Gastrocnemius medialis (tissue), 4 donors: ENCODE measurements at places on chromosomes 4 and X. TPM values are rescaled to one million over a fixed set of nuclear protein-coding genes. Genes with fewer than 3 reads are reported as not detected.

DNA sequence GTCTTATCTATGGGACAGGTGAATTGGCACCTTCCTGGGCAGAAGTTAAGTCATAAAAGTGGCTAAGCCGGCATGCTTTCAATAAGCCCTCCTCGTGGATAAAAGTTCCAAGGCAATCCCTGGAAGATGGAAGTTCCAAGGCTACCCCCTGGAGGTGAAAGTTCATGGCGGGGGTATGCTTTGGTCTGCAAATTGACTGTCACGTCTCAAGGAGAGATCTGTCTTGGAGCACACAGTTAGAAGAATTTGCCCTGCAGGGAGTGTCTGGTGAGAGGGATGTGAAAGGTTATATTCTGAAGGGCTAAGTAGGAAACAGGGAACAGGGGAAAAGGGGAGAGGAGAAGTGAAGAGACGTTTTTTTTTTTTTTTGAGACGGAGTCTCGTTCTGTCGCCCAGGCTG, 26.2 kb upstream of the GPR173 start:
- no peak for DNase-seq

DNA sequence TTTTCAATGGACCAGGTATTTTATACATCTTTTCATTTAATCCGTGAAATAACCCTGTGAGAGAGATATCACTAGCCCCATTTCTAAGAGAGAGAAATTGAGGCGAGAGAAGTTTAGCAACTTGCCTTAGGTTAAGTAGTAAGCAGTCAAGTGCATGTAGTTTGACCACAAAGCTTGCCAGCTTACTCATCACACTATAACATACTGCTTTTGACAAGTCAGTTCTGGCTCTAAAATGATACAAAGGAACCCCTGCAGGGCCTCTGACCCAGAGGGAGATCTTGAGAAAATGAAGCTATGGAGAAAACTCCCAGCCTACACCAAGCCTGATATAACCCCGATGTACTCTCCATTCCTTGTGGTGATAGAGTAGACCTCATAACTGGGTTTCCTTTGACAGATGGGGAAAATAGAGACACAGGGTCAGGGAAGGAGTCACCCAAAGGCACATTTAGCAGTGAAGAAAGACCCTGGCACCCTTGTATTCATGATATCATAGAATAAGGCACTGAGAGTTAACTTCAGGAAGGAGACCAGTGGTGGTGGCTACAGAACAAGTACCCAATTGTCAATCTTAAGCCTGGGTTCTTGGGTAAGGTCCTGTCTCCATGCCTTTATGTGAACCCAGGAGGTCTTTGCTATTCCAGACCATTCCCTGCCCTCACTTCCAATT, 60.2 kb upstream of the MSN start:
- DNase-seq: no peak

- DNase-seq: no peak
Measured at GRCh38 chr4:10171055-10171454, 54.5 kb upstream of the WDR1 start.

Gene CYBB
- 4.5 TPM for total RNA-seq

Gene CT45A8
- not detected for total RNA-seq

Gene ADGRA3
- 17.1 TPM for total RNA-seq

Gene ARMCX1
- total RNA-seq: 16.6 TPM

Gene MAGEA10
- not detected for total RNA-seq

Gene MAGEB1
- total RNA-seq: not detected

- no peak for DNase-seq
Measured at GRCh38 chrX:20789103-20789502, 522.4 kb upstream of the RPS6KA3 start.

Gene SSX3
- not detected for total RNA-seq

Gene ZNF81
- total RNA-seq: 3.8 TPM

DNA sequence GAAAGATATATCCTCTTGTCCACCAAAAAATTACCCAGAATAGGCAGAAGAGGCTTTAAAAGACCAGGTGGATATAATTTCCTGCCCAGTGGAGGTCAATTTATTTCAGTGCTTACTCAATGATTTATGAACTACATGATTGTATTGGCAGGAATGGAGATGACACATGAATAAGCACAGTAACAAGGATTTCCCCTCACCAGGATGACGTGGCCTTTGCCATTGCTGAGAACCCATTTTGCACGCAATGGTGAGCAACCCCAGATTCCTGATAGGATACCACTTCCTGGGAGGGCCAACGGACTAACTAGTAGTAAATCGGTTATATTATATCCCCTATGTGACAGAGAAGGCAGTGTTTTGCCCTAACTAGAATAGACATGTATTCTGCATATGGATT, 11.6 kb upstream of the TTC29 start:
- DNase-seq: no peak

DNA sequence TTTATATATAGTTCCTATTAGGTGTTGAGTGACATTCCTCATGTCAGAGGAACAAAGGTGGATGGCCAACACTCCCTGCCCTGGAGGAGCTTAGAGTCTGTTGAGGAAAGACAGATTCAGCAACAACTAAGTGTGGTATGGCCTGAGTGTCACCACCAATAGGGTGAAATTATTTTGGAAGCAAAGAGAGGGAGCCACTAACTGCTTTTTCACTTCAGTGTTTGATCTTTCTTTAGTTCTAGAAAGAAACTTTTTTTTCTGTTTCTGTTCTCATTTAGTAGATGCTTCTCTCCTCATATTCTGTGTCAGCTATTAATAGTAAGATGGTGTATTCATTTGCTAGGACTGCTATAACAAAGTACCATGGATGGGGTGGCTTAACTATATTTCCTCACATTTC, 81.5 kb downstream of the ARX start:
- no peak for DNase-seq
